Stimulated activated CD4-positive, alpha-beta T cell treated with anti-CD3 and anti-CD28 coated beads, Interleukin-4, amount 100 ng/mL, for 24 hours (primary cell): ENCODE measurements at places on chromosomes 4 and X.

DNA sequence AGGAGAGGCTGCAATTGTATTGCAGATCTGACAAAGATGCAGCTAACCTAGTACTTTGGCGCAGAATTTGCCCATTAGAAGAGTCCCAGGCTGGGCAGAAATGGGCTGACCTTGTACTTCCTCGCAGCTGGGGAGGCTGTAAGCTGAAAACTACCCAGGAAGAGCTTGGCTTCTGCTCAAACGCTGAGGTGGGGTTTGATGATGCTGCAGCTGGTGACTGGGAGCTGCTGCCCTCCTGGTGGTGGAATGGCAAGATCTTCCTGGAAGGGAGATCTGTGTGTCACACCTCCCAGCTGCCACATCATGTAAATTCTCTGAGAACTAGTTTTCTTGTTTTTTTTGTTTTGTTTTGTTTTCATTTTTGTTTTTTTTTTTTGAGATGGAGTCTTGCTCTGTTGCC lies 17.4 kb downstream of the CCNG2 start:
- no peak for DNase-seq

GRCh38 chr4:90174621-90175023 lies 47.4 kb downstream of the CCSER1 start:
- DNase-seq: no peak

- no peak for DNase-seq
Measured at GRCh38 chr4:173415885-173416653, 17.2 kb upstream of the SCRG1 start.

GRCh38 chrX:16188687-16189086 lies 21.4 kb downstream of the MAGEB17 start:
- DNase-seq: no peak

DNA sequence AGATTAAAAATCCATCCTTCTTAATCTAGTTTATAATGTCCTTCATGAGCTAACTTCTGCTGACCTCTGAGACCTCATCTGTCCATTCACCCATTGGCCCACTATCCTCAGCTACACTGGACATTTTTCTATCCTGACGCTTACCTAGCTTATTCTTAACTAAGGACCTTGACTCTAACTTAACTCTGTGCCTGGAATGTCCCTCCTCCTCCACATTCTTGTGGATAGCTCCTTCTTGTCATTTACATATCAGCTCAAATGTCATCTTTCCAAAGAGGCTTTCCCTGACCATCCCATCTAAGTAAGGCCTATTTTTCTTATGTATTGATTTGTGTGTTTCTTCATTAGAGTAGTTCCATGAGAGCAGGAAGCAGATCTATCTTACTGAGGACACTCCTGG lies 54.7 kb downstream of the ATXN3L start:
- no peak for DNase-seq

DNA sequence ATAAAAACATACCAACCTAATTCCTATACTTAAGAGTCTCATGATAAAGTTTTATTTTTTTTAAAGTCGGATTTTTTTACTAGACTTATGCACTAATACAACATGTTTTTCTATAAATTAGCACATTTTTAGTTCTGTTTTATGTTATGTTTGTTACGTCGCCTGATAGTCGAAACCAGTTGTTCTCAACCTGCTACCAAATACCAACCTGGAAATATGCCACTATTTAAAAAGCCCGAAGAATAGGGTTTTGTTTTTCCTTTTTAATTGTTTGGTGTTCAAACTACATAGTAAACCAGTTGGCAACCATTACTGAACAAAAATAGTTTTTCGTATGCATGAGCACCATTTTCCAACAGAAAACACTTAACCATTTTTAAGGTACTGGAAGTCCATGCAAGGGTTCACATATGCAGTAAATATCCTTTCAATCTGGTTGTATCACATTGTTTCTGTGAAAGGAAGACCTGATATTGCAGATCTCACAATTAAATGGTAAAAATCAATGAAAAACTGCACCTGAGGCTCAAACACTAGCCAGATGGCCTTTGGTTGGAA lies 1.4 kb downstream of the WDFY3 start:
- no peak for DNase-seq

DNA sequence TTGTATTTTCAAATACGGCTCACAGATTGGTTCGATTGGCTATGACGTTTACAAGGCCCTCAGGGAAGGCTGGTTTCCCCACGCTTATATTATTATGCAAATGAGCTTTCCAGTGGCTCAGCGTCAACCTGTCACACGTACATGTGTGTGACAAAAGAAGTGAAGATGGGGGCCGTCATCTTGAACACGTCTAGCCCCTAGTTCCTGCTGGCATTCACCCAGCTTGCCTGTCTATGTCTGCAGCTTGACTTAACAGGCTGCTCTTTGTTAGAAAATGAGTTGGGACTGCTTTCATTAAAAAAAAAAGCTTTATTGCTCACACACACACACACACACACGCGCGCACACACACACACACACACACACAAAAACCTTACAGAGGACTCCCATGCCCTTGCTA lies 283.6 kb upstream of the CTSO start:
- DNase-seq: no peak

DNA sequence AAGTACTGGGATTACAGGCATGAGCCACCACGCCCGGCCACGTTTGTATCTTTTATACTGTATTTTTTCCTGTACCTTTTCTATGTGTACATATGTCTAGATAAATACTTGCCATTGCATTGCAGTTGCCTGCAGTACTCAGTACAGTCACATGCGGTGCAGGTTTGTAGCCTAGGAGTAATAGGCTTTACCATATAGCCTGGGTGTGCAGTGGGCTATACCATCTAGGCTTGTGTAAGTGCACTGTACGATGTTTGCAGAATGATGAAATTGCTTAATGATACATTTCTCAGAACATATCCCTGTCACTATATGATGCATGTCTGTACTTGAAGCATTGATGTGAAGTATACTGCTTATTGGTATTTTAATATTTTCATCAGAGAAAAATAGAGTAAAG lies 115.4 kb upstream of the PUDP start:
- DNase-seq: no peak

DNA sequence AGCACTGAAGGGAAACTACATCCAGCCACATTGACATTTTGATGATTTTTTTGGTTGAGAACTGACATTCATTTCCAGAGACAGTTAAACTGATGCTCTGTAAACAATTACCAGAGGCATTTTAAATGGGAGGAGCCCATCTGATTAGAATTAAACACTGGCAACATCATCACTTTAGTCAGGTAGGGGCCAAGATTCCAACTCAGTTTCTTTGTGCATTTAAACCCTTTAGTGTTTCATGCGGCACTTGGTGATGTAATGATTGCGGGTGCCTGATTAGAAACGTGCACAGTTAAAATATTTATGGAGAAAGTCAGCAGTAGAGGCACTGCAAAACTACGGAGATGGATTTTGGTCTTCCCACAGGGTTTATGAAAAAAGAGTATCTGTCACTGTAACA lies 16.1 kb downstream of the TNIP3 start:
- DNase-seq: no peak

- DNase-seq: no peak
Measured at GRCh38 chr4:23232987-23233386, 540.2 kb downstream of the GBA3 start.
